ENCODE measurements at places on chromosomes 12 and 14.

DNA sequence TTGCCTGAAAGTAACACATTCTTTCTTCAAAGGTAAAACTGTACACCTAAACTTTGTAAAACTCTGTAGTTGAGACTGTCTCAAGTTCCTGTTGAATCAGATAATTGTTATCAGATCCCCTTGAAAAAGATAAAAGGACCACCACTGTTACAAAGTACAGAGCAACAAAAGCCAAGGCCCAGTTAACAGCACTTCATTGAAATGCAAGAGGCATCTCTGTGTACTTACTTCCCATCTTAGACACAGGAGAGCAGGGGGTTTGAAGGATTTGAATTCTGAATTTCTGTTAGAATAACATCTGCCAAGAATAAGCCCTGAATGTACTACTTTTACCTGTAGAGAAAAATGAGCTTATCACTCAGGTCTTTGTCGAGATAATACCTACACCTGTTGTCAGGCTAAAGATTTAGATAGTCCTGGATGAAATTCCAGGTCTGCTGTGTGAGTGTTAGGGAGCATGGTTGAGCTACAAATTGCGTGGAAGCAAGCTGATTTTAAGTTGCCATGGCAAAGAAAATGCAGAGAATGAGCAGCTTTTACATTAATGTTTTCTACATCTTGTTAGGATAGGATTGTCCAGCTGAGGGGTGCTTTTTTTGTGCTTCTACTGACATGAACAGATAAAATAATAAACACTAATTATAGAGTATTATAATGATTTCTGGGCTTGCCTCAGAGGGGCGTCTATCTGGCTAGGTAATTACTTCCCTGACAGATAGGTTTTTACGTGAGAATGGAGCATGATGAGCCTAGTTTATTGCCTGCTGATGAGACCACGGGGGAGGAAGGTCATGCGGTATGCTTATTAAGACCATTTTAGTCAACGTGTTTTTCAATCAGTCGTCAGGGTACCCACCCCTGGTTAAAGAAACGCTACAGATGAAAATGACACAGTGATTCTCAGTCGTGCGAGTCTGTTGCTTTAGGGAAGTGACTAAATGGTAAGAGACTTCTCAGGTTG, 309.2 kb downstream of the PAWR start:
- DNase-seq, result no peak

DNA sequence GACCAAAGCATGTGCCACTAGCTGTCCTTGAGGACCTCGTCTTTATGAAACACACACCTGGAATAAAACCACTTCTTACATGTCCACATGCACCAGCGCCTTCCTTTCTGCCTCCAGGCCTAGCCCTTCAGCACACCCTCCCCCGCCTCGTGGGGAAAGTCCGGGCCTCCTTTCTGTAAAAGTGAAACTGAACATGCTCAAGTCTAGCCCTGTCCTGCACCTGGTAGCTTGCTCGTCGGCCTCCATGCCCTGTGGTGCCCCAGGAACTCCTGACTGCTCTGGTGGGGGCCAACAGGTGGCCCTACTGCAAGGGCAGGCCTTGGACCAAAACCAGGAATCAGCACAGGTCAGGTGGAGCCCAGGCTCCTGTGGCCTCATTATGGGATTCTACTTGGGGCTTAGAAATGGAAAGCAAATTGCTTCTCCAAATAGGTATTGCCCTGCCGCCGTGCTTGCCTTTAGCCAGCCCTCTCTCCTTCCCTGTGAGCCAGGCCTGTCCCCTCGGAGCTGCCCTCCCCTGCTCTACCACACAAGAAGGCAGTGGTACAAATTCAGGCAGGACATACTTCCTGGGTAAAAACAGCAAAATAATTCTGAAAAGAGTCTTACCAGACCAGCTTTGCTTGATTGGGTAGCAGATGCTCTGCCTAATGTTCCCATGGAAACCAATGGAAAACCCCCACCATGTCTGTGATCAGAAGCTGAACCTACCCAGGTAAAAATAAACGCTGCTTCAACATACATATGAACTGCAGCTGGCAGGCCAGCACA, 43.5 kb downstream of the ERH start:
- DNase-seq, result peak; percentile 23

GRCh38 chr14:25570483-25570882, 520.5 kb upstream of the STXBP6 start:
- DNase-seq, result no peak

DNA sequence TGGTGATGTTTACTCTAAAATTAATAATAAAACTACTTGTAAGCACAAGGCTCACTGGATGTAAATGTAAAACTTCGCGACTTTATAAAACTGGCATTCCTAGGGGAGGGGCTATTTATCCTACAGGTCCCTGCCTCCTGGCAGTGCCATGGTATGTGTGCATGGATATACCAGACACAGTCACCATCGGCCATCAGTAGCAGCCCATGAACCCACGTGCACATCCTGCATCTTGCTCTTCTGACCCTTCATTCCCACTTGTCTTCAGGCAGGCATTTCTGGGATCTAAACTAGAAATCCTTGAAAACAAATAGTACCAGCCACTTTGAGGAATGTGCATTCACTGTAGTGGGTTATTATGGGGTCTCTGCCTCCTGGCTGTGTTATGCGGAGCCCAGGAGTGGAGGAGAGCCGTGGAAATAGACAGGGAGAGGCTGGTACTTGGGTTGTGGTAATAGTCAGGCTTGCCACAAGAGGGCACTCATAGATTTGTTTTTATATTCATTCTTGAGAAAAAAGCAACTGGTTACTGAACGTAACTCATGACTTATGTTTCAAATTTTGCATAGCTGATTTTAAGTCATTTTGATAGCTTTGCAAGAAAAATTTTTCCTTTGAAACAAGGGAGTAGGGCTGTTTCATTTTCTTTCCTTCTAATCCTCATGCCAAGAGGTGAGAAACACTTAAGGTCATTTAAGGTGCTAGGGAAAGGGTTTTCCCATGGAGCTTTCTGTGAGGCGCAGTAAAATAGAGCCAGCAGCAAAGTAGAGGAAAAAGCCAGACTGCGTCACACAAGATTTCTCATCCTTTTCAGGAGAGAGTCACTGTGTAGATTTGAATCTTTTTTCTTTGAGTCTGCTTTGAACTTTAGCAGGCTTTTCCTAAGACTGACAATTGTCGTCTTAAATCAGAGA, 17.4 kb upstream of the GALNT16 start:
- peak; percentile 10 for DNase-seq

DNA sequence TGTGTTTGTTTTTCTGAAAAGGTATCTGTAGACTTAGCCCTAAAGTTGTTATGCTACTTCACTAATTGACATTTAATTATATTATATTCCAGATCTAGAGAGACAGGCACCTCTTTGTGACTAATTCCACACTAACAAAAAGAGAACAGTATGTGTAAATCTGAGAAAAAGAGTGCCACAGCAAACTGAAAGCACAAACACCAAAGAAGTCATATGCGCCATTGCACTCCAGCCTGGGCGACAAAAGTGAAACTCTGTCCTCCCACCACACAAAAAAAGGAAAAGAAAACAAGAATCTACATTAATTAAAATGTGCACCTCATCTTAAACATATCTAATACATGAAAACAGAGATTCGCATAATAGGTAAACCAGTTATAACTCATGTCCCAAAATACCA, 4.4 kb upstream of the CSRNP2 start:
- no peak for DNase-seq

DNA sequence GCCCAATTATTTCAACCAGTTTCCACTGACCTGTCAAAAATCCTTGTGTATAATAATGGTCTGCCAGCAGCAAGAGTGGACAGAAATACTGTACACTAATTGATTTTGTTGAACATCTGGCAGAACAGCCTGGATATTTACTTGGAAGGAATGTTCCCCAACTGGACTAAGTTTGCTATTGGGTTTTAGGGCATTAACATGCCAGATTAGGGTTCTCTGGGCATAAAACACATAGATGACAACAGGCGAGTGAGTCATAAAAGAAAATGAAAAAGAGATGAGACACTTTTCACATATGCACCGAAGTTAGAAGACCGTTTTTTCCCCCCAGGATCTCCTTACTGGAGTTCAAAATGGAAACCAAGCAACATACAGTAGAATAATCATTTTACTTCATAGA, 236.3 kb upstream of the NAV3 start:
- no peak for DNase-seq

GRCh38 chr14:90511795-90512328, 115.0 kb downstream of the CALM1 start:
- DNase-seq, result no peak

DNA sequence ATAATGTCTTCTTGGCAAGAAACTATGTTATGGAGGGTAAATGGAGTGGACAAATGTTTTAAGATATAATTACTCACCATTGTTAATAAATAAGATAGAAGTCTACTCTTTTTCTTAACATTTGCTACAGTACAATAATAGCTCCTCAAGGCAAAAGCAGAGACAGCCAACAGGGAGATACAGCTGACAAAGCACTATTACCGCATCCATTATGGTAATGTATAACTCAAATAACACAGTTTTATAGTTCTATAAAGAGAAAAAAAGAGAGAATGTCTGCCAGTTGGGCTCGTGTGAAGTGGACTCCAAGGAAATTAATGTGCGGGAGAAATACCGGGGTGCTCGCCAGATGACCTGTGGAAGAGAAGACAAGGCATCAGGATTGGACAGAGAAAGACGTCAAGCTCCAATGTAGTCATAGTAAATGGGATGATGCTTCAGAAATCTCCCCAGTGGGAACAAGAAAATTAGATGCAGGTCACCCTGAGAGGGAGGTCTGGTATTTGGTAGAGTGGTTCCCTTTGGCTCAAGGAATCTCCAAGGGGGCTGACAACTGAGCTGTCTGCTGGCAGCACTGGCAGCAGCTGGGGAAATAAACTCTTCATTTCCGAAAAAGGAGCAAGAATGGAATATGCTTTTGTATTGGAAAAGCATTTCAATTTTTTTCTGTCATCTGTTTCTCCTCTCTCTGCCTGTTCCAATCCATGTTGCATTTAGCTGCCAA, 343.9 kb downstream of the LRFN5 start:
- DNase-seq, result no peak

DNA sequence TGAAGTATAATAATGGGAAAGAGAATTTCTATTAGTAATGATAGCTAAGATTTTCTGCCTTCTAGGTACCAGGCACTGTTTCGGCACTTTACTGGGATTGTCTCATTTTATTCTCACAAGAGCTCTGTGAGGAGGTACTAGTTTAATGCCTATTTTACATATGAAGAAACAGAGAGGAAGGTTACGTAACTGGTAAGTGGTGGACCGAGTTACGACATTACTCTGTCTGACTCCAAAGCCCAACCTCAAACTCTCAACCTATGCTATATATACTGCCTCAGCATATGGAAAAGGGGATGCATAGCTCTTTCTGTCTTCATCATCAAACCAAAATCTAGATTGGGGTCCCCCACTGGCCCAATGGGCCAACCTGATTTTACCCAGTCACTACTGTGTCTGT, 133.5 kb downstream of the KTN1 start:
- DNase-seq, result no peak

DNA sequence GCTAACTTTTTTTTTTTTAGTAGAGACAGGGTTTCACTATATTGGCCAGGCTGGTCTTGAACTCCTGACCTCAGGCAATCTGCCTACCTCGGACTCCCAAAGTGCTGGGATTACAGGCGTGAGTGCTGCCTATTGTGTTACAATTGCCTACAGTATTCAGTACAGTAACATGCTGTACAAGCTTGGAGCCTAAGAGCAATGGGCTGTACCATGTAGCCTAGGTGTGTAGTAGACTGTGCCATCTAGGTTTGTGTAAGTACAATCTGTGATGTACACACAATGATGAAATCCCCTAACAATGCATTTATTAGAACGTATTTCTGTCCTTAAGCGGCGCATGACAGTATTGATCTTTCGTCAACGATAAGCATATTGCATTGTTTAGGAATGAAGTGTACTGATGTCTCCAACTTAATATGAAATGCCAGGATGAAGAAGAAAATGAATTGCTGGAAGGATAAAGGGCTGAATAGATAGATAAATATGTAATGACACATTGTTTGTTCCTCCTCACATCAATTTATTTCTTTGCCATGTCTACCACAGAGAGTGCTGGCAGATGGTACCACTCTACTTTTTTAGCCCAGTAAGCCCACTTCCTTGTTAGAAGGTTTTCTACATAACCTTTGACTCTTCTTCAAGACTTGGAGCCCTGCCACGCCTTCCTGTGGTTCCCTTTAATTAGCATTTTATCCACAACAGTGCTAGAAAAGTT, 467.5 kb downstream of the VRK1 start:
- DNase-seq, result no peak

DNA sequence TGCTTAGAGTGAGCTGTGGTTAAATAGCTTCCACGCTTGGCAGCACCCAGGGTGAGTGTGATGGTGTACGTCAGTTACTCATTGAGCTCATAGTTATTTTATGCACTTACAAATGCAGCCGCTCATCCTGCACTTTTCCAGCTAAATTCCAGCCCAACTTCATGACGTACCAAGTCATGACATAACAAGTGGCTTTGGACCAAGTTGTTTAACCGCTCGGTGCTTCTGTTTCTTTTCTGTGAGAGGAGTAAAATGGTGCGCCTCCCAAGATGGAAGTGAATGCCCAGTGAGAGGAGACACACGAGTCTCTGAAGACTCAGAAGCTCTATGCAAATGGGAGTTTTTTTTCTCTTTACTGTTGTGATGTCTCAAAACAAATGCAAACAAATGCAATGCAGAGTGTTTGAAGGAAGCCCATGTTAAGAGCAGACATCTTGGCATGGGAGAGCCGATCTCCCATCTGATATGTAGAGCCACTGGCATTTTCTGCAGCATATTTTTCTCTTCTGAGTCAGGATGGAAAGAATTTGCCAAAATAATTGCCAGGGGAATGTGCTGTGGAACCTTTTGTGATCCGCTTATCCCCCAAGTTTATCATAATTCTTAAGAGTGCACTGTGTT, 72.2 kb downstream of the FBXW8 start:
- no peak for DNase-seq

- no peak for DNase-seq
These were observed 73.7 kb downstream of the TBK1 start for GRCh38 chr12:64525461-64526160.

DNA sequence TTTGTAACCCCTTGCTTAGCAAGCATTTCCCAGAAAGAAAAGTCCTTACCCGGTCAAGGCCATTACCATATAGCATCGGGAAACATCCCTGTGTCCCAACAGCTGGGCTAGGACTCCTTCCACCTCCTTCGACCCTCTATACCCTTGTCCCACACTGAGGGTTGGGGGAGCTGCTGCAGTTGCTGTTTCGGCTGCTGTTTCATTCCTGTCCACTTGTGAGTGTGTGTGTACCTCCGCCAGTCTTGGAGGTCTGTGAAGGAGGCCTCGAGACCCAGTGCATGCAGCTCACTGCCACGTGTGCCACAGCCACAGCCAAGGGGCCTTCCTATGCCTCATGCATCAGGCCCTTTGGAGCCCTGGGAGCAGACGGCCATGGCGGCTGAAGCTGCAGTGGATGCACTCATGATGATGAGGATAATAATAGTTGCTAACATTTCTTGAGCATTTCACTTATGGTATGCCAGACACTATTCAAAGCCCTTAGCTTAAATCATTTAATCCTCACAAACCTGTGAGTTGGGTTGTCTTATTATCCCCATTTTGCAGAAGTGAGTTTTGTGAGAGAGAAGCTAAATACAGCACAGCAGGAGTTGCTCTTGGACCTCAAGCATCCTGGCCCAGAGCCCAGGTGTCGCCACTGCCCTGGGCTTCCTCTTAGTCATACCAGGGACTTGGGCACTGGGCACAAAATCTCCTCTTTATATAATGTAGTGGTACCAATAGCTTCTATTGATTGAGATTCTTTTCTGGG, 156.5 kb downstream of the PRKCH start:
- no peak for DNase-seq

- DNase-seq, result no peak
These were observed 5.2 kb downstream of the OR4E1 start for GRCh38 chr14:21668377-21668776.

- no peak for DNase-seq
These were observed 266.3 kb downstream of the ZFP36L1 start for GRCh38 chr14:68526512-68527091.

Data from stimulated activated CD8-positive, alpha-beta memory T cell treated with anti-CD3 and anti-CD28 coated beads, Interleukin-4, amount 100 ng/mL, for 4 hours (primary cell).